ENCODE measurements at places on chromosomes 1 and 21.

DNA sequence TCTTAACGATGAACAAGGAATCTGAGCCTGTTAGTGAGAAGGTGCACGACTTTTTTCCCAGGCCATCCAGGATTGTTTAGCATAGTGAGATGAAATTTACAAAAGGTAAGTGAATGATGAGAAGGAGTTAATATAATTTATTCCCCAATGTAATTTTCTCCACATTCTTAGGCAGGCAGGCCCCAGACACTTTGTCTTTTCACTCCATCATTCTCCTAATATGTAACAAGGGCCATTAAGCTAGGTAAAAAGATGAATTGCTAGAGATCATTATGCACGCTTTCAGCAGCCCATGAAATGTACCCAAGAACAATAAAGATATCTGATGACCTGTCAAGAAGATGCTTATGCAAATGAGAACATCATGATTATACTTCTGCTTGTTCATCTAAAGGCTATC, 24.1 kb downstream of the NIBAN1 start:
- DNase-seq = no peak

DNA sequence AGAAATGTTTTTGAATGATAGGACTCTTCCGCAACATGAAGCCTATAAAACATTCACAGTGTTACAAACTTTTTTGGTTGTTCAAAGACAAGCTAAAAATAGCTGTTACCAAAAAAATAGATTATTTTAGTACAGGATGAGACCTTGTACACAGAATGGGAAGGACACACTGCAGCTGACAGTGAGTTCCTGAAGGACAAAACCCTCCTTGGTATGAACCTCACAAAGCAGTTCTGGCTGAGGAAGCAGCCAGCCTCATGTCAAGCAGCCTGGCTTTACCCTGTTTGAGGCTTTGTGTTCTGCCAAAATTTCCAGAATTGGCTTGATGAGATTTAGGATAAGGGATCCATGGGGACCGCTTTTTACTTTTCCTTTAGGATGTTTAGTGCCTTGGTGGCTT, 93.7 kb downstream of the RGL1 start:
- no peak for DNase-seq

- no peak for DNase-seq
These were observed 6.2 kb upstream of the OSCP1 start for GRCh38 chr1:36456391-36456928.

GRCh38 chr21:25934771-25935224, 200.0 kb downstream of the GABPA start:
- DNase-seq = peak; percentile 99

DNA sequence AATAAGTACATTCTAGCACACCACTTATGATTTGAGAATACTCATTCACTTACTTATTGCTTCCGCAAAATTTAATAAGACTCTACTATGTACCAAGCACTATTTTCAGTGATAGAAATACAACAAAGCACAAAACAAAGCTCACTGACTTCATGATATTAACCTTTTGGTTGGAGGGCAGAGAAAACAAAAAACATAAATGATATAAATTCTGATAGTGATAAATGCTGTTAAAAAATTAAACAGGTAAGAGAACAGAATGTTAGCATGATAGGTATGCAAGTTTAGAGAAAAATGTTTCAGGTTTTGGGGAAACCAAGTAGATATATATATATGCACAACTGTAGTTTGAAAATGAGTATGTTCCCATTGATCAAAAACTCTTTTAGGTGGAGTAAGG, 1.2 kb downstream of the LRRC40 start:
- no peak for DNase-seq

- no peak for DNase-seq
These were observed 10.6 kb downstream of the PAX7 start for GRCh38 chr1:18641005-18641941.

DNA sequence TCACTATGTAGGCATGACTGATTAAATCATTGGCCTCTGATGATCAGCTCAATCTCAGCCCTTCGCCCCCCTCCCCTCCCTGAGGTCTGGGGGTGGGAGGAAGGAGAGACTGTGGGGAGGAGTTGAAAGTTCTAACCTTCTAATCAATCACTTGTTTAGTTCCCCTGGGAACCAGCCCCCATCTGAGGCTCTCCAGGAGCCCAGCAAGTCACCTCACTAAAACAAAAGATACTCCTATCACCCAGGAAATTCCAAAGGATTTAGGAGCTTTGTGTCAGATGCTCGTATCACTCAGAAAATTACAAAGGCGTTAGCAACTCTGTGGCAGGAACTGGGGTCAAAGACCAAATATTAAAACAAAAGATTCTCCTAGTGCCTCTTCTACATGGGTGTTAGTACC, 21.6 kb downstream of the SYF2 start:
- no peak for DNase-seq

DNA sequence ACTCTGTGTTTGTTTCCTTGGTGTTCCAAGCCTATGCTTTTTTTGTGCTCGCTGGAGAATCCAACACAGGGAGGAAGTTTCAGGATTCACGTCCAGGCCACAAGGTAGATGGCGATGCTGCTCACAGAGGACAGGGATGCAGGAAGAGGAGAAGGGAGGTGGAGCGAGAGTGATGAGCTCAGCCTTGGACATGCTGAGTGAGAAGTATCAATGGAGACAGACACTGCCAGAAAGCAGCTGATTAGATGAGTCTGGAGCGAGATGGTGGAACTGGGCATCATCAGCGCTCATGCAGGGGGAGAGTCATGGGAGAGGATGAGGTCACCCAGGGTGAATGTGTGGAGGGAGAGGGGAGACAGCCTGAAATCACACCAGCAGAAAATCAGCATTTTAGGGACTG, 110.0 kb downstream of the GLUL start:
- no peak for DNase-seq

GRCh38 chr1:167905182-167905581, 8.8 kb downstream of the ADCY10 start:
- DNase-seq = no peak

- DNase-seq = no peak
These were observed 846.5 kb upstream of the NCAM2 start for GRCh38 chr21:20151741-20152140.

DNA sequence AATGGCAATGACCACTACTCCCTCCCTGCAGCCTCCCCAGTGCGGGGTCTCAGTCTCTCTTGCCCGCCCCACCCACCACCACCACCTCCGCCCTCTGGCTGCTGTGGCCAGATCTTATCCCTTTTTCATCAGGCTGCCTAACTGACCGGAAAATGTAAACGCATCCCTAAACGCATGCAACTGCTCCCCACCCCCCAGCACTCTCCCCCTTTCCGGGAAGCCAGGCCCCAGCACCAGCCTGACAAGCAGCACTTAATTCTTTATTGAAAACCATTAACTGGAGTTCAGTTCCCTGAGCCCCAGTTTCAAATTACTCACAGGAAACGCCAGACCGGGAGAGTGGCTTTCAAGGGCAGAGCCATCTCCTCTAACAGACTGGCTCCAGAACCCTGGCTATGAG, 147.7 kb downstream of the DMRTA2 start:
- DNase-seq = no peak

GRCh38 chr1:160781914-160782689, 13.9 kb upstream of the LY9 start:
- no peak for DNase-seq

- DNase-seq = no peak
These were observed 25.6 kb downstream of the MATN1 start for GRCh38 chr1:30697571-30698376.

DNA sequence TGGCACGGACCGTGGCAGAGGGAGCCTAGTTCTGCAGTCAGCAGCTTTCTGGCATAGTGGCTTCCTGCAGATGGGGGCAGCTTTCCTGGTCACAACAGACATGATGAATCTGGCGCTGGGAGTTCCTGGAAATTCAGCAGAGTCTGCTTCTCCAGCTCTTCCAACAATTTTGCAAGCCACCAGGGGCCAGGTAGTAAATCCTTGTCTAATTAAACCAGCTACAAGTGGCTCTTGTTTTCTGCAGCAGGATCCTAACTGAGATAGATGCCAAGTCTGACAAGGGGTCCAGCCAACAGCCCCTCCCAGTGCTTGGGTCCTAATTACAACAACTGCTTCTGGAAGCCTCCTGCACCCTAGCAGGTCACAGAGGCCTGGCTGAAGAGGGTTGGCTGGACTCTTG, 35.8 kb downstream of the TRIM62 start:
- no peak for DNase-seq

GRCh38 chr1:215776336-215776735, 209.2 kb downstream of the KCTD3 start:
- no peak for DNase-seq

DNA sequence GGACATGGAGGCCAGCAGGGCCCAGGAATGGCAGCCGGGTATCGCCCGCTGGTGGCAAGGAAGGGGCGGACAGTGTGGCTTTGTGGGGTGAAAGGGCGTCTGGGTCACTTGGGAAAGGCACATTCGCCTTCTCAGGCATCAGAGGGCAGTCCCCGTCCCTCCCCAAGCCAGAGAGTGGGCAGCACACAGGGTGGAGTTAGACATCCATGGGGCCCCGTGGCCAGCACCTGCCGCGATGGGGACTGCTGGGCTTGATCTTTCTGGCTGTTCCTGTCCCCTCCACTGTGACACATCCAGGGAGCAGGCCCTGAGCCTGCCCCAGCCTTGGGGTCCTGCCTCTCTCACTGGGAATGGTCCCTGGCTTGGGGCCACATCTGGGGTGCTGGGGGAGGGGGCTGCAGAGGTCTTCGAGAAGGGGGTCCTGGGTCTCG, 4.0 kb upstream of the TRPM2 start:
- DNase-seq = no peak
